GM12892 (cell line): ENCODE measurements at places on chromosomes 16 and 17.

- no peak for DNase-seq
These were observed 138.8 kb downstream of the CCDC182 start for GRCh38 chr17:57606111-57606875.

DNA sequence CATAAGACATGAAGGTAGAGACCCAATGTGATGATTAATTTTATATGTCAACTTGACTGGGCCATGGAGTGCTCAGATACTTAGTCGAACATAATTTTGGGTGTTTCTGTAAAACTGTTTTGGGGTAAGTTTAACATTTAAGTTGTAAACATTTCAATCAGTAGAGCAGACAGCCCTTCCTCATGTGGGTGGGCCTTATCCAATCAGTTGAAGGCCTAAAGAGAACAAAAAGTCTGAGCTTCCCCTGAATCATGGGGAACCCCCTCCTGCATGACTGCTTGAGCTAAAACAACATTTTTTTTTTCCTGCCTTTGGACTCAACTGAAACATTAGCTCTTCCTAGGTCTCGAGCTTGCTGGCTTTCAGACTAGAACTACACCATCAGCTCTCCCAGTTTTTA lies 327.3 kb upstream of the SOX9 start:
- no peak for DNase-seq

DNA sequence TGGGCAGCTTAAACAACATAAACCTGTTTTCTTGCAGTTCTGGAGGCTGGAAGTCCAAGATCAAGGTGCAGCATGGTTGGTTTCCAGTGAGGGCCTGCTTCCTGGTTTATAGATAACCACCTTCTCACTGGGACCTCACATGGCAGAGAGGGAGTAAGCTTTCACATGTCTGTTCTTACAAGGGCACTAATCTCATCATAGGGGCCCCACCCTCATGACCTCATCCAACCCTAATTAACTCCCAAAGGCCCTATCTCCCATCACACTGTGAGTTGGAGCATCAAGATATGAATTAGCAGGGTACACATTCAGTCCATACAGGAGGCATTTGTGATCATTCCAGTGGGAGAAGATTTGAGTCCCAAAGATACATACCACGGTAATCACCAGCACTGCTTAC lies 50.5 kb upstream of the GRIN2A start:
- DNase-seq: no peak

DNA sequence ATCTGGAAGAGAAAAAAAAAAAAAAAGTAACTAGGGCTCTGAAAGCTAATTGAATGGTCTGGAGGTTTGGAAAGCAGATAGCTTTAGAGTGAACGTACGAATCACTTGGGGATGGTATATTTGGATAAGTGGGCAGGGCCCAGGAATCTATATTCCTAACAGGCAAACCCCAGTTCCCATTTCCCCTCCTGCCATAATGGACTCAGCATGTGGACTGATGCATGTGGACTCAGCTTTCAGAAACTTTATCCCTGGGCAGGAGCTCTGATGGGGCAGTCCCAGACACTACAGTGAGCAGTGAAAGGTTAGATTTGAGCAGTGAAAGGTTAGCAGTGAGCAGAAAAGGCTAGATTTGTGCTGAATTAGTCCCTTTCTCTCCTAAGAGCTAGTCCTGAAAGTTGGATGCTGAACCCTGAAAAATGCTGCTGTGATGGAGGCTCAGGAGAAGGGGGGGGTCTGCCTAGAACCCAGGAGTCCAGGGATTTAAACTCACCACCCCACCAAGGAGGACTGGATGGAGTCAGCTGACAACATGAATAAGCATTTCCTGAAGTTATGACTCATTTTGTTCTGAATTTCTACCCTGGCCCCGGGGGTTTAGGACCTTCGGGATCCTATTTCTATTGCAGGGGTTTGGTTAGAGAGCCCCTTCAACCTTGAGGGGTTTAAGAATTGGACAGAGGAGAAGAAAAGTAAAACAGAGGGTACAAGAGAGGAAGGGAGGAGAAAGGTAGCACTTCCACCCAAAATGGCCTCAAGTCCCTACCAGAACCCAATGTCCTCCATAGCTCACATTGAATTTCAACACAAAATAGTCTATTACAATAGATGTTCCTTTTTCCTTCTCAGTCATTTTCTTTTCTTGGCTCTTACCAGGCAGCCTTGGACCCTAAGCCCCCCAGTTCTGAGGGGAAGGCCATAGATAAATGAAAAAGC lies 10.3 kb upstream of the FZD2 start:
- no peak for DNase-seq

GRCh38 chr17:40442392-40443195 lies 656 bp upstream of the IGFBP4 start:
- no peak for DNase-seq

GRCh38 chr17:50239937-50240336 lies 34.3 kb upstream of the TMEM92 start:
- no peak for DNase-seq

GRCh38 chr17:82977606-82978005 lies 101.8 kb upstream of the METRNL start:
- no peak for DNase-seq

- no peak for DNase-seq
These were observed 4.6 kb downstream of the TSPOAP1 start for GRCh38 chr17:58324056-58324408.

DNA sequence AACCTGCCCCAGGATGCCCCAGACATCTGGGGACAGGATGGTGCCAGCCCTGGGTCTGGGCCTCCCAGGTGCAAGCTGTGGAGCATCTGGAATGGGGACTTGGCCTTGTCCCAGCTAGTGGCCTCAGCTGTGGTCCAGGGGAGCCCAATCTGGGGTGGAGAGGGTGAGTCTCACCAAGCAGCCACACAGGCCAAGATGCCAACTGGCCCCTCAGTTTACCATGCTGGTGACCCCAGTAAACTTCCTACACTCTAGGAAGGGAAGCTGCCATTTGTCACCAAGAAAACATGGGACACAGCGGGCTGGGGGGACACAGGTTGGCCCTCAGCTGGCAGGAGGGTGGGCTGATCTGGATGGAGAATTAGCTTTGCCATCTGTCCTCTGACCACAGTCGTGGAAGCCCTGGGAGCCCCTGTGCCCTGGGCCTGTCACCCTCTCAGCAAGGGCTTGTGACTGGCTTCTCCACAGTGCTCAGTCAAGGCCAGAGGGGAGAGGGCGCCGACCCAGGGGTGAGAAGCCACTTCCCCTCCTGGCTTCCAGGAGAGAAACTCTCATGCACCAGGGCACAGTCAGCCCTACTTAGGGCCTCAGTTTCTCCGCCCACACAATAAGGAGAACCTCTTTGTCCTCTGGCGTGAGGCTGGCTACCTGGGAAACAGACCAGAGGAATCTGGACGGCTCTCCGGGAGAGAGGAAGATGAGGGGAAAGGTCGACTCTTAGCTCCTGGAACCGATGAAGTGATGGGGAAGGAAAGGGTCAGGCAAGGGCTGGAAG lies 126.4 kb upstream of the SMURF2 start:
- no peak for DNase-seq

GRCh38 chr17:72792771-72793170 lies 299.7 kb downstream of the SLC39A11 start:
- DNase-seq: no peak

GRCh38 chr17:64022611-64023063 lies 2.2 kb upstream of the ICAM2 start:
- DNase-seq: no peak

- no peak for DNase-seq
These were observed 41.8 kb downstream of the CYB5D2 start for GRCh38 chr17:4184811-4185210.

DNA sequence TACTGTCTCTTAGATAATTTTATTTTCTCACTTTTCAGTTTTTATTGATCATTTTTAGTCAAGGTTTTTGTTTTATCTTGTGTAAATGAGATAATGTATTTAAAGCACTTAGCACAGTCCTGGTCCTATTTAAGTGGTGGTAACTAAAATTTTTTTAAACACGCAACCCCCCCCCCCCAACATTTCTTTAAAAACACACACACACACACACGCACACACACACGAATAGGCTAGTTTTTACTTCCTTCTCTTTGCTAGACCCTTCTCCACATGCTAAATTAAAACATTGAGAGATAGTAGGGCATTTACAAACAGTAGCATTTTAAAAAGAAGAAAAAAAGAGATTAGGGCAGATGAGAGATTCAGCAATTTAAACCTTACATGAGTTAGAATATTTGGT lies 5.0 kb downstream of the NFATC3 start:
- no peak for DNase-seq

GRCh38 chr17:29613352-29613837 lies 9.3 kb downstream of the CORO6 start:
- peak; percentile 72 for DNase-seq

DNA sequence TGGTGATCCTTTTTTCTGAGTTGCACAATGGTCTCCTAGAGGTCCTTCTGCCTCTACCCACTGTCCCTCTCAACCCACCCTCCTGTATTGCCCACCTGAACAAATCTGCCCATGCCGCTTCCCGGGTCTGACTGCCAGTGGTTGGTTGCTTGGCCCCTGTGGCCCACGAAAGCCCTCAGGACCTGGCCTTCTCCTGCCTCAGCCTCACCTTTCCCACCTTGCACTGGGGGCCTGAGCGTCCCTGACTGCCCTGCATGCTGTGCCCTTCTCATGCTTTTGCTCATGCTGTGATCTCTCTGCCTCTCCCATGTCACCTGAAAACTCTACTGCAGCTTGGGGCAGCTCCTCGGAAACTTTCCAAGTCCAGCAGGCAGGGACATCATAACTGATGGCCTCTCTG lies 13.8 kb upstream of the KDM6B start:
- no peak for DNase-seq

DNA sequence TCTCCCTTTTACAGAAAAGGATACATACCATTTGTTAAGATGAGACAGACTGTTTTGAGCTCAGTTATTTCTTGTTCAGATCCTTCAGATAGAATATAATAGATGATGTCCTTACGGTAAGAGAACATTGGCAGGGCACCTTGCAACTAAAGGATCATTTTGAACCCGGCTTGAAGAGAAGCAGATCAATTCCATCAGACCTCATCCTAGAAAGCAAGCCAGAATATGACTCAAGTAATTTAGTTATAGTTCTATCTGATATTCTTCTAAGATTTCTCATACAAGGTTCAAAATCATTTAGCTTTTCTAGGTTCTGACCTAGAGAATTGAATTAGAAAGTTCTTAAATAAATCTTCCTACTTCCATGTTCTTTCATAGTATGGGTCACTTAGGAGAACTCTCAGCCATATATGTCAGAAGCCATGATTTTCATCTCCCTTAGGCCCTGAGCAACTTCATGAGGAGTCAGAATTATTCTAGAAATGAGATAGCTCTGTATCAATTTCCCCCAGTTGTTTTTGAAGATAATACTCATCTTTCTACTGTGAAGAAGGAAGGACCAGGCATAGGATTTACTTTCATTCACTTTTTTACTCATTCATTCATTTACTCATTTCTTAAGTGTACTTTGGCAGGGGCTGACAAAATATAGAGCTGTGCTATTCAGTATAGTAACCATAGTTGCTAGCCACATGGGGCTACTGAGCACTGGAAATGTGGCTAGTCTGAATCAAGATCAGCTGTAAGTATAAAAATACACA lies 2.5 kb upstream of the CMTM1 start:
- no peak for DNase-seq

DNA sequence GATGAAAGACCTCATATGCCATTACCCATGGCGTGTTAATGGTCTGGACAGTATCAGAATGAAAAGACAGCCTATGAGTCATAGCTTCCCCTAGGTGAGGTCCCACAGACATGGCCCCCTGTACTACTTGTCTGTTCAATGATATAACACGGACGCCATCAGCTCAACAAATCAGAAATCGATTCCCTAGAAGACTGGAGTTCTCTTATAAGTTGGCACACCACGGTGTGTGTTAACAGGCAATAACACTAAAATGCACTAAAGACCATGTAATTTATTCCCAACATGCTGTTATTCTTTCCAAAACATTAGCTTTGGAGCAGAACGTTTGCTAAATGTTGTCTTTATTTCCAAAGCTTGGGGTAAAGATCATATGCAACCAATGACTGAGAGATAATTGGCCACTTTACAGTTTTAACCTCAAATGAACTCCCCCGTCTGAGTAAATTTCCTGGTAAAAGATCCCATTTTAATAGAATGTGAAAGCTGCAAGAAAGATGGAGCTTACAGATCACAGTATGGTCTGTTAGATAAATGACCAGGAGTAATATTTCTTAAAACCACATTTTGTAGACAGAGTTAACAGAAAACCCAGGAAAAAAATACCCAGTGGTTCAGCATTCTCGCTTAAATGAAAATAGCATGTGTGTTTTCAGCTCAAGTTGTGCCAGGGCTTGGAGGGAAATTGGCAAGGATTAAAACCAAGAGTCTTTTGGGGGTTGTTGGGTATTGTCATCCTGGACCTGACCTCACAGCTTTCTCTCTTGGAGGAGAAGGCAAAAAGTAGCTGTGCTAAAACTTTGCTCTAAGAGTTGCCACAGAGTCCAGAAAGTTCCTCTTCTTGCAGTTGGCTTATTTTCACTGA lies 65.9 kb downstream of the PCTP start:
- no peak for DNase-seq

GRCh38 chr17:36945959-36946725 lies 2.6 kb upstream of the AATF start:
- no peak for DNase-seq

DNA sequence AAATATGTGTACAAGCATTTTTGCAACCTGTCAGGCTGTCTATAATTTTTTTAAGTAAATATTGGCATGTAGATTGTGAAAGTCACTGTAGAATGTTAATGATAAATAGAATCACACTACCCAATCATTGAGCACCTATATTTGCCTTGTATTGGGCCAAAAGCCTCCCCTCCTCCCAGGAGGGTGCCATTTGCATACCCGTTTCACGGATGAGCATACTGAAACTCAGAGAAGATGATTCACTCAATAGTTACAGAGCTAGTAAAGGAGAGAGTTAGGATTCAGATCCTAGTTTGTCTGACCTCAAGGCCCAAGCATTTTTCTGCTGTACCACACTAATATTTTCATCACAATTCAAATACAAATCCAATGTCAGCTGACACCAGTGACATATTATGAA lies 299.7 kb upstream of the CDH11 start:
- no peak for DNase-seq

DNA sequence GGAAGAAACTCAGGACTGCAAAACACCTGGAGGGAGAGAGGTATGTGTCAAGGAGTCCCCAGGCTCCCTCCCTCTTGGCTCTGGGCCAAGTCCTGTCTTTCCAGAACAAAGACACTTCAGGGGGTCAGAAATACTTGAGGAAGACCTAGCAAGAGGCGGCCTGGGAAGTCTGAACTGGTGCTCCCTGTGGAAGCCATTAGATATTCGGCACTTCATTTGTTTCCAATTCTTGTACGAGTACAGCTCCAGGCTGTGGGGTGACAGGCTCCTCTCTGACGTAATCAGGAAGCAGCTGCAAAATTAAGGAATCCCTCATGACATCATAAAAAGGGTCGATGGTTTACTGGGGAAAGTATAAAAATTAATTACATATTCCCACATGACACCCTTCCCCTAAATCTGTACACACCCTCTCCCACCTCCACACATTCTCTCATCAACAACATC lies 108.7 kb downstream of the SMG6 start:
- DNase-seq: no peak

GRCh38 chr17:73713136-73713535 lies 68.9 kb upstream of the SDK2 start:
- no peak for DNase-seq
